ENCODE measurements at places on chromosomes 12 and 14.

- DNase-seq = peak; percentile 93
Observed at GRCh38 chr12:124609041-124609989, 41.9 kb upstream of the NCOR2 start.

GRCh38 chr12:28536088-28536487 lies 345.8 kb downstream of the CCDC91 start:
- DNase-seq = peak; percentile 38

- no peak for DNase-seq
Observed at GRCh38 chr12:129861951-129862350, 41.9 kb downstream of the TMEM132D start.

GRCh38 chr12:106873983-106874382 lies 81.7 kb upstream of the TMEM263 start:
- no peak for DNase-seq

GRCh38 chr12:42128327-42128726 lies 16.3 kb downstream of the GXYLT1 start:
- DNase-seq = no peak

- no peak for DNase-seq
Observed at GRCh38 chr12:98639491-98639890, 5.1 kb downstream of the IKBIP start.

DNA sequence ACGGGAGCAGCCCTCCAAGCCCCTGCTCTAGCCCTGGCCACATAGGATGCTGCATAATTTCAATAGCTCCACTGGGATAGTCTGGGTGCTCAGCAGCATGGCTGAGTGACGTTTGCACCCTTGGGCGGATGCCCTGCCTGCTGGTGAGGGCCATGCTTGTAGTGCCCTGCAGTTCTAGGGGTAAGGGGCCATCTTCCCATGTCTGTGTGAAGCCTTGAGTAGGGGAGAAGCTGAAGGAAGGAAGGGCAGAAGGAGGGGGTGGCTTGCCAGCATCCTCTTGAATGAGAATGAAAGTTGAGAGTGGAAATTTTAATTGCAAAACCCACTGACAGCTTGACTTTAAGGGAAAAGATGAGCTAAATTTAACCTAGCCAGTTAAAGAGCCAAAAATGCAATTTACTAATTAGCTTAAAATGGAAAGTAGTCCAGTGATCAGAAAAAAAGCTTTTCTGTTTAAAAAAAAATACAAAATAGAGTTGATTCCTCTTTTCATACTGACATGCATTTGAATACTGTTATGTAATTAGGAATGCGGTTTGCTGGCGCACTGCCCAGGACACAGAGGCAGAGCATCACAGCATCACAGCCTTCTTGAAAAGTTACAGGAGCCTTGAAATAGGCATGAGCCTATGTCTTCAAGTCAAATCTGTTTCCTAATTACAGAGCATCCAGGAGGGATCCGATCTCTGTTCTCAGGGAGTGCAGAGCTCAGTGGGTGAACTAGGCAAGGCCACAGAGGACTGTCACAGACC lies 18.5 kb upstream of the EML1 start:
- DNase-seq = peak; percentile 62

- no peak for DNase-seq
Observed at GRCh38 chr12:101027200-101027599, 182.8 kb downstream of the SLC5A8 start.

GRCh38 chr12:28099871-28100270 lies 90.4 kb upstream of the CCDC91 start:
- DNase-seq = no peak

GRCh38 chr12:122840580-122841513 lies 5.6 kb downstream of the HIP1R start:
- DNase-seq = no peak

DNA sequence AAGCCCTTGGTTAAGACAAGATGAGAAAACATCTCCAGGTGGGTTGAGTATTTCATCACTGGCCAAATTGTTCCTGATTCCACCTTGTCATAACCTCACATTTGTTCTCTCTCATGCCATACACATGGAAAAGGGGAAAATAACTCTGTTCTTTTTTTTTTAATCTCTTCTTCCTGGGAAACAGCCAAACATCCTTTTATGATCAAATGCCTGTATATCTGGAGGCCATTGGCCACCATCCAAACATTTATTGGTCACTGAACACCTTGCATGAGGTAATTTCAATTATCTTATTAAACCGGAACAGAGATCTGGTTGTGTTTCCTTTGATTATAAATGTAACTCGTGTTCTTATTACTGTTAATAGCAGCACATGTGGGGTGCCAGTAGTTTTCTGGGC lies 469.6 kb downstream of the NPAS3 start:
- no peak for DNase-seq

GRCh38 chr14:77562681-77563080 lies 53.8 kb downstream of the SPTLC2 start:
- DNase-seq = no peak

- no peak for DNase-seq
Observed at GRCh38 chr12:120249266-120249874, 16.2 kb downstream of the PXN start.

GRCh38 chr14:32846821-32847365 lies 91.8 kb upstream of the NPAS3 start:
- no peak for DNase-seq

- peak; percentile 36 for DNase-seq
Observed at GRCh38 chr12:93773122-93773871, 96.1 kb downstream of the CRADD start.

DNA sequence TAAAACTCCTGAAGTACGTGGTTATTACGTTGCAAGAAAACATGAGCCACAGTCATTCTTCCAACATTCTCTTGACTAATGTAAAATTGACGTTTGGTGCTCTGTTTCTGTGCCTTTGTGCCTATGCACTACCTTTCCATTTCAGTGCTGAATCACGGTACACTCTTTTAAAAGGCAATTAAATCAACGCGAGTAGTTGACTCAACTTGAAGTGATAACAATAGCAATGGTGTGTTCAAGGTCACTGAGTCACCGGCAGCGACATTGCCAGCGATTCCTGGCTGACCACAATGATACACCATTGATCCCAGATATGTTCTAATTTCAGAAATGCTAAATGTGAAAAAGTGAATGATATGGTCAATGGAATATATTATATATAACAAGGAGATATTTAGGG lies 17.8 kb downstream of the AK7 start:
- no peak for DNase-seq

DNA sequence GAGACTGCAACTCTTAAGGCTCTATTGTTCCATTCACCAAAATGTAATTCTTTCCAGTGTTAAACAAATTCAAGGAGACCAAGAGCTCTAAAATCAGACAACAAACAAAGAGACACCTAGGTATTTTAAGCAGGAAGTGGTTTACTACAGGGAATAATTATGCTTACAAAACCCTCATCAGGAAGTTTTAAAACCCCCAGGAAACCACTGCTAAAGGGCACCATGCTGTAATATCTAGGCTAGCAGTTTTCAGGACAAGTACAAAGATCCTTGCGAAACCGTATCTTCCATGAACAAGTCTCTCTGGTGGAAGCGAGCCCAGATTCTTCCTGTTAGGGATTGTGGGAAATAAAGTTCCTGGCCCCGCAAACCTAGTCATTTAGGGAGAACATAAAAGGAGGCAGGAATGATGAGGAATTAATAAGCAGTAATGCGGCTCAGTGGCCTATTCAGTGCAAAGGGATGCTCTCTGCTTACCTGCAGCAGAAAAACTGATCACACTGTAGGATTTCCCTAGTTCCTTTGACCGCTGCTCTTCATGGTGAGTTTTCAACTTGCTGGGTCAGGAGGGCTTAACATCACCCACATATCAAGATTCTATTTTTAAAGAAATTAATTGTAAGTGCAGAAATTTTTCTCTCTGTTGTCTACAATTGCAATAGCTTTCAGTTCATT lies 42.8 kb downstream of the ACSM4 start:
- DNase-seq = peak; percentile 44

GRCh38 chr12:105931762-105932570 lies 206.8 kb downstream of the NUAK1 start:
- no peak for DNase-seq

DNA sequence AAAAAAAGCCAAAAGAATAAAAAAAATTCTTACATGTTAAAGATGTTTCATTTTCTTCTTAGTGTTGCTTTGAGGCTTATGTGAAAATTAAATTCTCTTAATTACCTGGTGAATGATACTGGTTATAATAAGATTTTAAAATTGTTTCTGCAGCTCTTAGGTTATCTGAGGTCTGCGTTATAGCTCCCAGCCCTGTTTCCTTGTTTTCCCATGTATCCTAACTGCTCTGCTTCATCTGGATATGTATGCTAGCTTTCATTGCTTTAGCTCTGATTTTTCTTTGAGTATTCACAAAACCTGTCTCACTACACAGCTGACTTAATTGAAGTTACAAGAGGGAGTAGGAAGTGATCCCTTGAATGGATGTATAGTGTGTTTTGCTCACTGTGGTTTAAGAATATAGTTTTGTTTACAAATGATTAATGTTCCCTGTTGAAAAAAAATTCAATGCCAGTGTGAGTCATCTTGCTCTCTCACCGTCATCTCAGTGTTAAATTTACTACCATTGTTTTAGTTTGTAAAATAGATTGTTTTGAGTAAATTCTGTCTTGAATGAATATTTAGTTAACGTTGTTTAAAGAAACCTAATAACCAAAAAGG lies 26.8 kb downstream of the CPSF6 start:
- DNase-seq = no peak

- DNase-seq = peak; percentile 25
Observed at GRCh38 chr12:31353750-31354708, 28.1 kb upstream of the SINHCAF start.

DNA sequence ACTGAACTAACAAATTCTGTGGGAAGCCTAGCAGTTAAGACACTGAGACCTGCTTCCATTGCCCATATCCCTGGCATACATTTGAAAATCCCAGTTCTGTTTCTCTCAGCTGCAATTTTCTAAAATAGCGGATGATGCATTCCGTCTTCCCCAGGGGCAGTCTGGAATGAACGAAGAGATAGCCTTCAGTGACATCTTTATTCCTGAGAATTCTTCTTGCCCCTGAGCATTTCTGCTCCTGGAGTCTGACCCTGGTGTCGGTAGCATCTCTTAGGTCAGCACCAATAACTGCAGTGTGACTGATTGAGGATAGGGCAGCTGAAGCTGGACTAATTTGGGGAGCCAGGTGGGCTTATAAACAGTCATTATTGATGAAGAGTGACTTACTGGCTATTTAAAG lies 552.5 kb downstream of the DIO2 start:
- DNase-seq = no peak

GRCh38 chr12:3251067-3251466 lies 173.9 kb downstream of the TSPAN9 start:
- peak; percentile 78 for DNase-seq

GRCh38 chr12:72261885-72262284 lies 10.3 kb upstream of the TRHDE start:
- DNase-seq = no peak

DNA sequence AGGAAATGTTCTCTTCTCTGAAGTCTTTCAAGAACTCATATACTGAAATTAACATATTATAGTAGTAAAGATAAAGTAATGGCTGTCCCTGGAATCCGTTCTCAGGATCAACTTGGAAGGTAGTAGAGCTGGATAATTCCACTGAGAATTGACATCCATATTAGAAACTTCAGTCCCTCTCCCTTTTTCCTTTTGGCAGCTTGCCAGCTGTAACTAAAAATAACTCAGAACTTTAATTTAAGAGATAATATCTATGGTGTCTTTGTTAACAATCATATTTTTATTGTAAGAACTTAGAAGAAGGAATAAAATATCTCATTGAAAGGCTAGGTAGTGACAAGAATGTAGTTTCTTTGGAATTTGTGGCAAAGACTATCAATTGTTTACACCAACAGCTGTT lies 61.4 kb upstream of the PLEKHA5 start:
- no peak for DNase-seq

DNA sequence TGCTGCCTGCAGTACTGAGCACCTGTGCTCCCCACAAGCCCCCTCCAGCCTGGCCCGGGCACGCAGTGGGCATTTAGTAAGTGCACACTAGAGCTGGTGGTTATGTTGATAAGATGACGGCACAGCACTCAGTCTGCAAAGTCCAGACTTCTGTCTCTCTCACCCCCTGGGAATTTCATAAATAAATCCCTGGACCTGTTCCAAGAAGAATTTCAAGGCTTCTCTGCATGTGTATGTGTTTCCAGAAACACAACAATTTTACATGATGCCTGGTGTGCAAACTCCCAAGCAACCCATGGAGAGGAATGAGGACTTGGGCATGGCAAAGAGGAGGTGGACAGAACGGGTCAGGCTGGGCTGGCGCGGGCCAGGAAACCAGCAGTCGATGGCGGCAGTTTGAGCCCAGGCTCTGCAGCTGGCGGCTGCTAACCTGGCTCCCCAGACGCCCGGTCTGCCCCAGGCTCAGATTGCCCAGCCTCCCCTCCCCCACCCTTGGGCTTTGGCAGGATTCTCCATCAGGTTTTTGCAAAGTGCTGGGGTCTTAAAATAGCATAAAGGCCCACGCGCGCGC lies 10.4 kb upstream of the ACVR1B start:
- no peak for DNase-seq

DNA sequence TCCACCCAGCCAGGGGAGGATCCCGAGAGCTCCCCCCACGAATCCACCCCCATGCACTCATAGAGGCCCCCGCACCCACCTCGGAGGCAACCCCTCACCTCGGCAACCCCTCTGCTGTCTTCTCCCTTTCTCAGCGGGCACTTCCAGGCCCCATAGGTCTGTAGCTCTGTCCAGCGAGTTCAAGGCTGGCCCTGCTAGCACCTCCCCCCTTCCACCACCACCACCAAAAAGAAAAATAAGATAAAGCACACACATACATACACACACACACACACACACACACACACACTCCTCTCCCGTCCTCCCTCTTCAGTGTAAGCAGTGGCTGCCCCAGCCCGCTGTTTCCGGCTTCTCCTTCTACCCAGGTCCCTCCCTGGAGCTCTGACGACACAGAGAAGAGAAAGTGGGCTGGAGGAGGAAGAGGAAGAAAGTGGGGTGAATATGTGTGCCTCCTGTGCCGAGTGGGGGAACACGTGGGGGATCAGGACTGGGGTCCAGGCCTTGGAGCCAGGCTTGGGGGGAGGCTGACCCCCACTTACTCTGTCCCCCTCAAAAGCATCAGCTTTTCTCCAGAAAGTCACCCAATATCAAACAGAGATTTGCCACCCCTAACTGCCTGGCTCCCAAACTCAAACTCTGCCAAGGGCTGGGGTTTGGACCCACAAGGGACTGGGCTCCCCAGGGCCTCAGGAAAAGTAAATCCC lies at the start of gene STAT6:
STAT6 (minus strand) TSS at position 332 of the 704 bp plus-strand sequence. CDS start 3,084 bp downstream, outside the sequence.
- DNase-seq = peak; percentile 98

- DNase-seq = no peak
Observed at GRCh38 chr12:108342985-108343384, 3.9 kb upstream of the CMKLR1 start.

DNA sequence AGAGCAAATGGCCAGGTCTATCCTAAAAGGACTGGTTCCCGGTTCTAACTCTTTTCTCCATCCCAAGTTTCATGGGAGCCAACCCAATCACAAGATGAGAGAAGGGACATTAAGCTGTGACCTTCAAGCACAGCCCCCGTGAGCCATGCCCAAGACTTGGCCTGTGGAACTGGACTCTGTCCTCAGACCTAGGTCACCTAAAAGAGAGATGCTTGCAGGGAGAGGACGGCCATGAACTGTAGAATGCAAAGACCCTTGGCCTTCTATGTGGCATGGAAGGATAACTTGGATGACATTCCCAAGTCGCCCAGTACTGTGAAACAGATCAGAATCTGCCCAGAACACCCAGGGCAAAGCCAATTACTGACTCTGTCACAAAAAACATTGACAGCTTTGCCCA lies 263.5 kb downstream of the DPF3 start:
- DNase-seq = no peak

- no peak for DNase-seq
Observed at GRCh38 chr12:54388237-54389133, 4.0 kb upstream of the ZNF385A start.

GRCh38 chr14:64625386-64626232 lies 75.8 kb downstream of the PPP1R36 start:
- no peak for DNase-seq

- DNase-seq = no peak
Observed at GRCh38 chr12:123960856-123961255, 11.8 kb downstream of the CCDC92 start.

Data from hematopoietic multipotent progenitor cell treated with erythropoietin and hydrocortisone succinate and interleukin-3 and kit ligand, for 4 days (in vitro differentiated cells).